Naive thymus-derived CD8-positive, alpha-beta T cell (primary cell): ENCODE measurements at places on chromosomes 6 and 20. TPM values are rescaled to one million over a fixed set of nuclear protein-coding genes. Genes with fewer than 3 reads are reported as not detected.
A peak's percentile ranks its signal among the peaks of the same experiment; 100 is the strongest.

DNA sequence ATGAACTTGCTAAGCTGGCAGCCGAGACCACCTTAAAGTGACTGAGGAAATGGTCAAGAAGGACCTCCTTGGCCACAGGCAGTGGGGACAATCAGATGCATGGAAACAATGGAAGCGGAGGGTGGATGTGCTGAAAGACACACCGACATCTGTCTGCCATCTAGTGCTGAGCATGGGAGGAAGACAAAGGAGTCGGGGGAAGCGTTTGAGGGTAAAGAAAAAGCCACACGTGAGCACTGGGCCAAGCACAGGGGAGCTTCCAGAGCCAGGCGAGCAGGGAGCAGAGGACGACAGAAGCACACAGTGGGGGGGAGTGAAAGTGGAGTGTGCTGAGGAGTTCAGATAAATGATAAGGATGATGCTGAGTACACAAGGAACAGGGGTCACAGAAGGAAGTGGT lies 367.8 kb downstream of the ZFAND3 start:
- DNase-seq, result no peak
- no peak overlapping the region for H3K4me3 ChIP-seq
- no peaks in the 10 kb centered on the region for H3K27me3 ChIP-seq
- H3K4me1 ChIP-seq, result no peaks in the 10 kb centered on the region
- H3K27ac ChIP-seq, result peak overlapping the region; percentile 75

Gene COL9A3
- not detected for polyA plus RNA-seq

DNA sequence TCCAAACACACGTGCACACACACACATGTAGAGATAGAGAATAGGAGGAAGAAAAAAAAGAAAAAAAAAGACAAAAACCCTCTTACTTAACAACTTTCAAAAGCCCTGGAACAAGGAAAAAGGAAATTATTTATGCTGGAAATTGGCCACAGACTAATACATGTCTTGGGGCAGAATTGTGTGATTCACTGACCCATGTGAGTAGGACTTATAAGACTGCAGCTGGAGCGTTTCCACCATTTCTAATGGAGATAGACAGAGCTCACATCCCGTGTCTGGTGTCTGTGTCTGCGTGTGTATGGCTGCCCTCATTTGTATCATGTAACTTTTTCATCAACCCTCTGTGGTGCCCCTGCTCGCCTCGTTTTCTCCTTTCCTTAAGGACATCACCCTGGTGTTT lies 99.8 kb upstream of the PDE10A start:
- no peaks in the 10 kb centered on the region for H3K36me3 ChIP-seq
- no peak overlapping the region for H3K27ac ChIP-seq
- no peaks in the 10 kb centered on the region for H3K4me1 ChIP-seq
- no peak for DNase-seq

DNA sequence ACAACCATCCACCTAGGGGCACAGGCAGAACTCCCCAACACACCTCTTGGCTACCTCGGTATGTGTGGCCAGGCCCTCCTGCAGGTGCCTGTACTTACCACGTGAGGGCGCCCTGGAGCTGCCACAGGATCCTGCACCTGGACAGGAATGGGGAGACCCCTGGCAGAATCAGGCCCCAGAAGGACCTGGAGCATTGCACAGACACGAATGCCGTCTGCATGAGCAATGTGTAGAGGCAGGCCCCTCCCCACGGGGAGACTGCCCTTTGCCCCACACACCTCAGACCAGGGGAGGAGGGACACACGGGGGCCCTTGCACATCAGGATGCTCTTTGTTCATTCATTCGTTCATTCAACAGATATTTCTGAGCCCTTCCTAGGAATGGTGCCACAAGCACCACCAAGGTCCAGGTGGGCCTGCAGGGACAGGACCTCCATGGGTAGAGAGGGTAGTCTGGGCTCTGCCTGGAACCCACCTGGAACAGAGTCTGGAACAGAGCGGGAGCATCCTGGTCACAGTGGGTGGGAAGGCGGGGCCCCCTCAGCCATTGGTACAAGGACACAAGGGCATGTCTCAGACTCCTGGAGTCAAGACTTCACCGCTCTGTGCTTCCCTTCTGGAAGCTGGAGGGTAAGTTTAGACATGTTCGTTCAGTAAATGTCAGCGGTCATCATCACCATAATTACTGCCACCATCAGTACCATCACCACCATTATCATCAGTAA lies 32.3 kb downstream of the YTHDF1 start:
- no peak overlapping the region for H3K27ac ChIP-seq
- H3K27me3 ChIP-seq, result peaks cover 2% of the 10 kb centered on the region
- peaks cover 5% of the 10 kb centered on the region for H3K4me1 ChIP-seq
- peak; percentile 55 for DNase-seq
- H3K36me3 ChIP-seq, result no peaks in the 10 kb centered on the region
- no peak overlapping the region for H3K4me3 ChIP-seq

GRCh38 chr6:130314271-130314670 lies 51.5 kb upstream of the TMEM200A start:
- H3K4me3 ChIP-seq, result no peak overlapping the region
- no peaks in the 10 kb centered on the region for H3K36me3 ChIP-seq
- no peak overlapping the region for H3K27ac ChIP-seq
- no peaks in the 10 kb centered on the region for H3K4me1 ChIP-seq
- H3K27me3 ChIP-seq, result no peaks in the 10 kb centered on the region

DNA sequence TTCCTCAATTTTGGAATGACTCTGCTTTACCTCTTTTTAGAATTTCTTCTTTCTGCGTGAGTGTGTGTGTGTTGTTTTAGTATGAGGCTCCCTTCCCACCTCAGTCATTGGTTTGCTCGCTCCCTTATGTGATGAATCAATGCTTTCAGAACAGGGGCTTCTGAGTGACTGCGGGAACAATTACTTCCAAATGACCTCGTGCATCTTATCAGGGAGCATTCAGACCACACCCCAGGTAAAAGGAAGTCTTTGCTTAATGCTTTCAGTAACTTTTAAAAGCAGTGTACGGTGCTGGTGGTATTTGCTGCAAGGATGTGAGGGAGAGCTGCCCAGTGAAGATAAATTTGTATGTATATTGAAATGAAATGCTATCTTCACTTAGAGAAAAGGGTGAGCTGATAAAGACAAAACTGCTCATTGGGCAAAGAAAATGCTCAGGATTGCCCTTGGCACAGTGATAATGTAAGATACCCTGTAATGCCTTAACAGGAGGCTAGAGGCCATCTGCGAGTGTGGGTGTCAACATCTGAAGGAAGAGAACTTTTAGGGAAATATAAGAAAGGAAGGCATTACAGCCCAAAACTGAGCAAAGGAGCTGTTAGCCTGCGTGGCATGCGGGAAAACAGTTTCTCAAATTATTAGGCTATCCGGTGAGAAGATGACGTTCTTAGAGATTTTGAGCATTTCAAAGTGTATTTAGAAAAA lies at the start of gene MLIP:
Gene MLIP, plus strand, starts transcription at position 103 of the 705 bp plus-strand sequence. Its CDS starts 37 bp downstream, at position 140.
- no peaks in the 10 kb centered on the region for H3K4me1 ChIP-seq
- H3K27ac ChIP-seq, result no peak within 1 kb of the TSS
- no peak for DNase-seq
- no peaks in the 10 kb centered on the region for H3K27me3 ChIP-seq

Gene RUNX2
- 31.3 TPM for polyA plus RNA-seq

DNA sequence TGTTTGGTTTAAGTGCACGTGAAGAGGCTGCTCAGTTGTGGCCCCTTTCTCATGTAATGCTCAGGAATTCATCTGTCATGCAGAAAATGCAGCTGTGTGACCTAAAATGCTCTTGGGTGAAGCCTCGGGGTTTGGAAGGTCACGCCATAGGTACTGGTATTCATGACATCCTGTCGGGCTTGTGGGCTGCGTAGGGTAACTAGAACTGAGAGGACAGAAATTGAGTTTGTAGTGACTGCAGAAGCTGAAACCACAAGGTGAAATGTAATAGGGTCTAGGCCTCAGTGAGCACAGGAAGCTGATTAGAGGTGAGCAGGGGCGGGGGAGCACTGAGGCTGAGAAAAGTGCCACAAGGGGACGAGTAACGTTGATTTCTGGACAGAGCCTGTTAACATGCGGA lies 128.8 kb downstream of the SOBP start:
- peak overlapping the region; percentile 64 for H3K4me3 ChIP-seq
- DNase-seq, result peak; percentile 34
- peaks cover 3% of the 10 kb centered on the region for H3K36me3 ChIP-seq
- peak overlapping the region; percentile 88 for H3K27ac ChIP-seq
- no peaks in the 10 kb centered on the region for H3K27me3 ChIP-seq
- peaks cover 42% of the 10 kb centered on the region for H3K4me1 ChIP-seq

Gene PRRT1
- polyA plus RNA-seq, result 1.2 TPM
